Colonic mucosa (tissue), 4 donors: ENCODE measurements at places on chromosomes 3 and 15. TPM values are rescaled to one million over a fixed set of nuclear protein-coding genes. Genes with fewer than 3 reads are reported as not detected.

ALDH1L1 gene
- 25.6 TPM for total RNA-seq

ARL14 gene
- total RNA-seq: 44.1 TPM

TMEM266 gene
- total RNA-seq: not detected

P2RY14 gene
- total RNA-seq: 1.7 TPM

RAB7A gene
- 272 TPM for total RNA-seq

ARHGEF26 gene
- total RNA-seq: 5.2 TPM

CXCR6 gene
- total RNA-seq: 1.0 TPM

CCR2 gene
- total RNA-seq: 1.5 TPM

C3orf85 gene
- 10.5 TPM for total RNA-seq
